NCI-H1694 (cell line): ENCODE measurements at places on chromosomes 5 and 9.

DNA sequence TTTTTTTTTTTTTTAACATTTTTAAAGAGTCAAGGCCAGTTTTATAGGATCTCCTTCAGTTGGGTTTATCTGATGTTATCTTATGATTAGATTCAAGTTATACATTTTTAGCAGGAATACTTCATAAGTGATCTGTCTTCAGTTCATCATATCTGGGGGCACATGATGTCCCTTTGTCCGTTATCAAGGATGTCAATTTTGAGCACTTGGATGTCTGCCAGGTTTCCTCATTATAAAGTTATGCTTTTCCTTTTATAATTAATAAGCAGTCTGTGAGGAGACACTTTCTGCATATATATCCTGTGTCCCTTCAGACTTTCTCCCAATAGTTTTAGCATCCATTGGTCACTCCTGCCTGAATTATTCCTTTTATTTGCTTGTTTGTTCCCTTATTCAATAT, 11.8 kb downstream of the HDHD3 start:
- DNase-seq = no peak

DNA sequence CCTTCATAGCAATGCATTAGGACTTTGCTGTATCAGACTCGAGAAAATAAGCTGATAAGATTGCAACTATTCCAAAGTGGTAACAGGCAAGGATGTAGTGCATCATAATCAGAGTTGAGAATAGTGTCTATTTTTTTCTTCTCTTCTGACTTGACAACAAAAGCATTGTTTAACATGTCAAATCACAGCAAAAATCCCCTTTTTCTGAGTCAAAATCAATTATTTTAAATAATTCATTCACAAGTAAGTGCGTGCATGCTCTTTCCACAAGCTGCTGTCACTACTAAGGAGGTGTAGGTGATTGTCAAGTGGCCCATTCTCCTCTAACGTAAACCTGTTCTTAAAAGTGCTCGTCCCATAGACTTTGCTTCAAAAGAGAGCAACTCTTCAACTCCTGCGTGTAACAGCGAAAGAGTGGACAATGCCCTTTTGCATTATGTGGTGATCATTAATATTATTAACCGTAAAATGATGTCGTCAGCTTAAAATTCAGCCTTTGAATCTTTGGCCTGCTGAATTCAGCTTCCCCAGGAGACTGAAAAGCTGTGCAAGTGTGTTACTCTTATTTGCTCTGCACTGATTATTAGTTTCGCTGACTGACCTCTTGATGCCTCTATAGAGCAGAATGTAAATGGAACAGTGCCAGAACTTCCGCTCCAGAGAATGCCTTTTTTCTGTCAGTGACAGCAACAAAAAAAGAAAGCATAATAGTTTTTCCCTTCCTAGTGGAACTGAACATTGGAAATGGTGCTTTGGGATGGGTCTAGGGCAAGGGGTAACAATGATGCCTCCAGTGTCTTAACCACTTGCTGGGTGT, 680.8 kb upstream of the SEMA6A start:
- no peak for DNase-seq

DNA sequence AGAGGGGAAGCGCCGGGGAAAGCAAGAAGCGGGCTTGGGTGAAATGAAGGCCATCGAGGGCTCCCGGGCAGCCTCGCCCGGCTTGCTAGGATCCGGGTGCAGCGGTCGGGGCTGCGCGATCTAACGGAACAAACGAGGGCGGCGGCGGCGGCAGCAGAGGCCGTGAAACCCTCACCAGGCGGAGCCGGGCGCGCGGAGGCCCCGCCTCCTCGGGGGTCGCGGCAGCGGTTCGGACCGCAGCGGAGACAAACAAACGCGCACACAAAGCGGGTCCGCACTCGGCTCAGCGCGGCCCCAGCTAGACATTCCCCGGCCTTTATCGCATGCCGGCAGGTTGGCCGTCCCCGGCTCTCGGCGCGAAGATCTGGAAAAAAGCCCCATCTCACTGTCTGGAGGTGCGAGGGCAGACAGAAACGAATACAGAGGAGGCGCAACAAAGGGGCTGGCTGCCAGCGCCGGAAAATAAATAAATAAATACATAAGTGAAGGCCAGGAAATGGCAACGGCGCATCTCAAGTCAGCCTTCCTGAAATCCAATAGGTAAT, 10.5 kb upstream of the TRIM36 start:
- DNase-seq = peak; percentile 6

DNA sequence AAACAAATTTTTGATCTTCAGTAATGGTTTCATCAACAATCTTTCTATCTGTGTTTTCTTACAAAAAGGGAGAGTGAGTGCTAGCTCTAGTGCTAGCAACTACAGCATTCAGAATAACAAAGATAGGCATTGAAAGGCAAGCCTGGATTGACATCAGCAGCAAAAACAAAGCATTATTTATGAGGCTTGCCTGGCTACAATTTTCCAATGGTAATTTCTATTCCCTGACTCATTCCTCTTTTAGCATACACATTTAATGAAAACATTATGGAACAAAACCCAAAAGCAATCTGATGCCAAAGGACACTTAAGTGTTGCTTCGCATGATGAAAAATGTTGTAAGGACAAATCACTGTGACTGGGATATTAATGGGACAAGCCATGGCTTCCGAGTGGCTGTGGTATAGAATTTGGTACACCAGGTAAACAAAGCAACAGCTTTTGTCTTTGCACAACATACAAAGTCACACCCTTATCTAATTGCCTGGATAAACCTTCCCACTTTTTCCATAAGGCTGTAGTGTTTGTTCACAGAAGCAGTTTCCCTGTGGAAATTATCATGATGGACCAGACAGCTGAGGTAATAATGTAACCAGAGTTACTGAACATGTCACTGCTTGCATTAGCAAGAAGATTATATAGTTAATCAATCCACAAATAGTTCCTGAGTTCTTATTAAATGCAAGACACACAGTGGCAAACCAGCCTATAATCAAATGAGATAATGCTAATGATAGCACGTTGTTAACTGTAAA, 179.8 kb upstream of the EDIL3 start:
- peak; percentile 21 for DNase-seq

- DNase-seq = no peak
Measured at GRCh38 chr5:120463006-120463680, 957 bp upstream of the PRR16 start.

DNA sequence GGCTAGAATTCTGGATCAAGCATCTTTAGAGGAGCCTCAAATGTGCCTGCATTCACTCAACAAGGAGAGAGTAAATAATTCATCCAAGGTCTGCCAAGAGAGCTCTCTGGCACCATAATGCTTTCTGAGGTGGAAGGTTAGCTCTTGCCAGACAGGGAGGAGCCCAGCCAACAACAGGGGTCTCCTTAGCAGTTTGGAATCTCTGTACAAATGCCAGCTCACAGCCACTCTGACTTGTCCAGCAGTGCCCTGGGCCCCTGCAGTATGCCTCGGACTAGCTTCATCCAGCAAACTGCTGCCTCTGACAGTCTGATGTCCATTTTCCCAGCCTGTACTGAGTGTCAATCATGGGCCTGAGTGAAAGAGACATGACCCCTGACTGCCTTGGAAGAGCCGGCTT, 127.2 kb upstream of the SLC44A1 start:
- no peak for DNase-seq

- DNase-seq = no peak
Measured at GRCh38 chr5:72817076-72817481, 618 bp downstream of the TNPO1 start.

DNA sequence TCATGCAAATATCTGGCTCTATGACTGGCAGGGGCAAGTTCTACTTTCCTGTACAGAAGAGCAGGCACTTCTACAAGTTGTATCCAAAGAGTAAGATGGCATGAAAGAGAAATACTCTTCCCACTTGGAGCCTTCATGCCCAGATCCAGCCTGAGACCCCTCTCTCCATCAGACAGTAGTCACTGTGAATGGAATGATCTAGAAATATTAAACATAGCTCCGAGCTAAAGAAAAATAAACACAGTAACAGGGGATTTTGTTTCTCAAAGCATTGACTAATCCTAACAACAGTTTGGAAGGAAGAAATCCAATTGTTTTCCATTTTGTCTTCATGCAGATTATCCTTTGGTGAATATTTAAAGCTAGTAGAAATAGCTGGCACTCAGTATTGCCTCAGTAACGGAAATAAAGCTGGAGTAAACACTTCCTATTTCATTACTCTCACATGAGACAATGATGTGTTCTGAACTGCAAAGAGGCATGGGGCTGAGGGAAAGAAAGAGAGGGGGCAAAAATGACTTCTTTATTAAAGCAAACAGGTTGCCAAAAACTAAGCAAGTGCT, 100.0 kb downstream of the SEMA5A start:
- DNase-seq = no peak

DNA sequence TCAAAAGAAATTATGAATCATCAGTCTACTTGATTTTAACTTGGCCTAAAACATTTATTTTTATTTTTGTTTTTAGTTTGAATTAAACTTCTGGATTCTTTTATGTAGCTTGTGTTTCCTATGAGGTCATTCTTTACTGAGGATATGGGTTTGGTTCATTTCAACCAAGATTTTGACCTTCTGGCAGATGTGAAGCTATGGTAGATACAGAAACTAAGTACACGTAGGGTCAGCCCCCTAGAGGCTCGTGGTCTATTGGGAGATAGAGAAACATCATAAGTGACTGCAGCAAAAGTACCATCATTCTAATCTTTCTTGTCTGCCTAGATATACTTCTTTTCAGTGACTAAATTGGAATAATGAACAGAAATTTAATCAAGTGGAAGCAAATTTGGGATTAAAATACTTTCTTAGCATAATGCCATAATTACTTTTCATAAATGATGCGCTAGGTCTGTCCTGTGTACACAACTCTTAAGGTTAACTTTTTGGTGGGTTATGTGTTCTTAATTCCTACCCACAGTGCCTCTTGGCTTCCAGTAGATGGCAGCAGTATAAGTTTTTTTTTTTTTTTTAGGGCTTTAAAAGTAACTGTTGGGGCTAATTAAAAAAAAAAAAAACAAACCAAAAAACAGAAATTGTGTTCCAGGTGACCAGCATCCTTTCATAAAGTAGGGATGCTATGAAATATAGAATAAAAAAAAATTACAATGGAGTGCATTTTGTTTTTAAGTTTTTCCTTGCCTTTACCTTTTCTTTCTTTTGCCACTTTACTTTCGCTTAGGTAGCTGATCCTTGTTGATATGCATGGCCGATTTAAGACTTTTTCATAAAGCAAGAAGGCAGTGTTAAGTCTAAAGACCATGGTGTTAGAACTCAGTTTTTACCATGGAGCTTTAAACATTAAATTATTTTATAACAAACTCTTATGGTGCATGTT, 49.9 kb downstream of the LRRTM2 start:
- peak; percentile 1 for DNase-seq

GRCh38 chr9:89661956-89662717, 57.3 kb downstream of the GADD45G start:
- peak; percentile 94 for DNase-seq

DNA sequence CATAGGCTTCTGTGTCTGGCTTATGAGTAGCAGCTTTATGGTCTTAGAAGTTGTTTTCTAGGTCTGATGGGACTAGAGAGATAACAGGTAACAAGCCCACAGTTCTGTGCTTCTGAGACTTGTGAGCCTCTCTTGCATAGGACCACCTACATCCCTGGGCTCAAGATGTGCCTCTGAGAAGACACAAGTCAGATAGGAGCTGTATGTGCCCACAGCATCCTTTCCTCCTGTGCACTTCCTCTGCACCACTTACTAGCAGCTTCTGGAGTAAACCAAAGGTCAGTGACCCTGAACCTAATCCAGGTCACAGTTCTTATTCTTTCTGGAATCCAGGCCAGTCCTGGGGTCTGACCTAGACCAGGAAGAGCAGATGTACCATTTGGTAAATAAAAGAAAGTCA, 40.0 kb downstream of the GALNT10 start:
- no peak for DNase-seq

GRCh38 chr5:163504079-163504931, 1.1 kb upstream of the MAT2B start:
- DNase-seq = no peak

GRCh38 chr9:29697011-29697410, 2123.7 kb upstream of the C9orf72 start:
- no peak for DNase-seq

GRCh38 chr9:72150127-72150526, 887 bp downstream of the GDA start:
- no peak for DNase-seq

DNA sequence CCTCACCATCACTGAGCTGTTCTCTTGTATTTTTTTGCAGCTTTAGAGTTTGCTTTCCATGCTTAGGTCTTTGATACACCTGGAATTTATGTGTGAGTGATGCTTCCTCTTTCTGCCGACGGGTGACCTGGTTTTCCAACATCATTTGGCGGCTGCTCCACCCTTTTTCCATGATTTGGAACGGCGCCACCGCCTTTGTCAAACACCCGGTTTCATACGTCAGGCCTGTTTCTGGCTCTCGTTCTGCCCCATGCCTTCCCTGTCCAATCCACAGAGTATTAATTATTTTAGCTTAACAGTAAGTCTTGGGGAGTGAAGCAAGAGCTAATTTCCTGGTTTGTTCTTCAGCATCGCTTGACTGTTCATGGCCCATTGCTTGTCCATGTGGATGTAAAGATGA, 30.2 kb downstream of the CACNA1B start:
- no peak for DNase-seq

GRCh38 chr5:68648944-68649857, 433.6 kb downstream of the PIK3R1 start:
- DNase-seq = no peak

DNA sequence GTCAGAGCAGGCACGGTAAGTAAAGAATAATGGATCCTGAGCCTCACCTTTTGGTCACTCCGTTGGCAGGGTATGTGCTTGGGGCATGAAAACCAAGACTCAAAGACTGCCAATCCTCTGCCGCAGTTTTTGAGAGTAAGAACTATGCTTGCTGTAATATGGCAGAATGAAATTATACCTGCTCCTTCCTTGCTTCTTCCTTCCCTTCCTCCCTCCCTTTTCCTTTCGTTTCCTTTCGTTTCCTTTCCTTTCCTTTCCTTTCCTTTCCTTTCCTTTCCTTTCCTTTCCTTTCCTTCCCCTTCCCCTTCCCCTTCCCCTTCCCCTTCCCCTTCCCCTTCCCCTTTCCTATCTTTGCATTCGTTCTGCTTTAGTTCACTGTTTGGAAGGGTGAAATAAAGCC, 43.9 kb downstream of the SH3GL2 start:
- DNase-seq = no peak

GRCh38 chr5:78483809-78484521, 123.5 kb downstream of the SCAMP1 start:
- no peak for DNase-seq

- DNase-seq = no peak
Measured at GRCh38 chr5:55234121-55234700, 803 bp upstream of the CCNO start.
